HuH-7 (cell line): ENCODE measurements at places on chromosomes 11 and 22.

GRCh38 chr11:9947231-9947864, 283.5 kb downstream of the SWAP70 start:
- DNase-seq: no peak

DNA sequence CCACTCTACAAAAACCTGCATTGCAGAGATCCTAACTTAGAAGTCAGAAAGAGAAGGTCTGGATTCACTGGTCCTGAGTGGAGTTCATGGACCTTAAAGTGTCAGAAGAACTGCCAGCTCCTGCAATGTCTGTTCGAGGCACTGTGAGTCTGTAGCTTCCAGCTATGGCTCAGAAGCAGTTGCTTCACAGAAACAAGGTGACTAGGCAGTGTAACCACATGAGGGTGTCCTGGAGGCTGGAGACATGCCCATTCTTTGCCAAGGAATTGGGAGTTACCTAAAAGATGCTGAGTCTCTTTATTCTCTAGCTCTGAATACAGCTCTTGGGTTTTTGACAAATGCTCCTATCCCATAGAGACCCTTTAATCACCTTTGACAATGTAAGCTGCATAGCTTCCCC, 130.5 kb downstream of the SPON1 start:
- DNase-seq: no peak

GRCh38 chr11:30281476-30282288, 41.2 kb upstream of the ARL14EP start:
- DNase-seq: no peak

DNA sequence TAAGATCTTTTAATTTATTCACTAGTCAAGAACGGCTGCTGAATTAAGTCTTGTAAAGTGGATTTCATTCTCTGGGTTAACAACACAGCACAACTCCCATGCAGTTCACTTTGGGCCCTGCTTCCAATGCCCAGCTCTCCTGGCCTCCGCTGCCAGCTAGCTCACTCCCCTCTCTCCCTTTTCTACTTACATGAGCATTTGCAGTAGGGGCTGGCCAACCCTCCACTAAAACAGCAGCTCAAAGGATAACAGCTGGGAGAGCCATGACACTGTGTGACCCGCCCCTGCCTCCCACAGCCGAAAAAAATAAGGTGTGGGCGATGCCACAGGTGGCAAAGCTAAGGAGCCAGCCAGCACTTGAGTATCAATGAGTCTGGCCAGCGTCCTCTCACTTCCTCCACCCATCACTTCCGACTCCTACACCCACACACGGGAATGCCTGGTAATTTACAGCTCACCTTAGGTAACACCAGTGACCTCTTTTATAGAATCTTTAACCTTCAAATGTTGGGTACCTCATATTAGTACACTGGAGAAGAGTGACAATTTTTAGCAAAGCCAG, 56.8 kb downstream of the DGCR2 start:
- no peak for DNase-seq

- DNase-seq: no peak
These were observed 51.6 kb upstream of the PARVG start for GRCh38 chr22:44128958-44129618.

GRCh38 chr11:34355726-34356125, 2.1 kb downstream of the ABTB2 start:
- no peak for DNase-seq

DNA sequence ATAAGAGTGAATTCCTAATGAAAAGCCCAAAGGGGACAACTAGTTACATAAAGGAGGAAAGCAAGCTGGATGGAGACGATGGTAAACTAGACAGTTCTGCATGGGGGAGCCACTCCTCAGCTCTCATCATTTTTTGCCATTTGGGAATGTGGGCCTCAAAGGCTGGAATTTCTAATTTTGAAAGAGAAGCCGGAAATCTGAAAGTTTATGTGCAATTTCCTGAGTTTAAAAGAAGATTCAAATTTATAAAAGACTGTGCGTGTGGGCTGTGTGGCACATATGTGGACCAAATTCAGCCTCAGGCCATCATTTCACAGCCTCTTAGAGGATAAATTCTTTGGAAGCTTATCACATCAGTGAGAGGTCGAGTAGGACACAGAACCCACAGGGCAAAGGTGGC, 18.3 kb upstream of the CRY2 start:
- no peak for DNase-seq

DNA sequence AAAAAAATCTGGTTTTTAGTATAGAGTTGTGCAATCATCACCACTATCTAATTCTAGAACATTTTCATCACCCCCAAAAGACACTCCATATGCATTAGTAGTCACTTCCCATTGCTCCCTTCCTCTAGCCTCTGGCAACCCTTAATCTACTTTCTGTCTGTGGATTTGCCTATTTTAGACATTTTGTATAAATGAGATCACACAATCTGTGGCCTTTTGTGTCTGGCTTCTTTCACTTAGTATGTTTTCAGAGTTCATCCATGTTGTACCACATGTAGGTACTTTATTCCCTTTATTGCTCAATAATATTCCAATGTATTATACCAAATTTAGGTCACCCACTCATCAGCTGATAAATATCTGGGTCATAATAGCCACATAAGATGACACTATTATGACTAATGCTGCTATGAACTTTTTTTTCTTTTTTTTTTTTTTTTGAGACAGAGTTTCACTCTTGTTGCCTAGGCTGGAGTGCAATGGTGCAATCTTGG, 67.5 kb upstream of the SCUBE2 start:
- no peak for DNase-seq
